Esophagus squamous epithelium (tissue), 5 donors: ENCODE measurements at places on chromosomes 16 and 17. TPM values are rescaled to one million over a fixed set of nuclear protein-coding genes. Genes with fewer than 3 reads are reported as not detected.

GRCh38 chr17:76384222-76384986, at the start of gene SPHK1:
SPHK1 (plus strand) TSS chr17:76384609; CDS start chr17:76385645, 1,036 bp downstream.
- H3K27ac ChIP-seq, result peak within 1 kb of the TSS; percentile 84
- H3K4me3 ChIP-seq, result peak within 1 kb of the TSS; percentile 60
- H3K4me1 ChIP-seq, result peaks cover 58% of the 10 kb centered on the region

- no peak overlapping the region for H3K27ac ChIP-seq
- H3K4me3 ChIP-seq, result no peak overlapping the region
- no peaks in the 10 kb centered on the region for H3K36me3 ChIP-seq
- DNase-seq, result no peak
- no peaks in the 10 kb centered on the region for H3K4me1 ChIP-seq
Measured at GRCh38 chr17:77222356-77222755, 81.6 kb downstream of the SEC14L1 start.

TNFSF13 gene
- 9.0 TPM for total RNA-seq

- no peaks in the 10 kb centered on the region for H3K27me3 ChIP-seq
- no peak overlapping the region for H3K27ac ChIP-seq
- no peaks in the 10 kb centered on the region for H3K36me3 ChIP-seq
- H3K4me3 ChIP-seq, result no peak overlapping the region
Measured at GRCh38 chr16:46757339-46758050, 9.4 kb upstream of the MYLK3 start.

DNA sequence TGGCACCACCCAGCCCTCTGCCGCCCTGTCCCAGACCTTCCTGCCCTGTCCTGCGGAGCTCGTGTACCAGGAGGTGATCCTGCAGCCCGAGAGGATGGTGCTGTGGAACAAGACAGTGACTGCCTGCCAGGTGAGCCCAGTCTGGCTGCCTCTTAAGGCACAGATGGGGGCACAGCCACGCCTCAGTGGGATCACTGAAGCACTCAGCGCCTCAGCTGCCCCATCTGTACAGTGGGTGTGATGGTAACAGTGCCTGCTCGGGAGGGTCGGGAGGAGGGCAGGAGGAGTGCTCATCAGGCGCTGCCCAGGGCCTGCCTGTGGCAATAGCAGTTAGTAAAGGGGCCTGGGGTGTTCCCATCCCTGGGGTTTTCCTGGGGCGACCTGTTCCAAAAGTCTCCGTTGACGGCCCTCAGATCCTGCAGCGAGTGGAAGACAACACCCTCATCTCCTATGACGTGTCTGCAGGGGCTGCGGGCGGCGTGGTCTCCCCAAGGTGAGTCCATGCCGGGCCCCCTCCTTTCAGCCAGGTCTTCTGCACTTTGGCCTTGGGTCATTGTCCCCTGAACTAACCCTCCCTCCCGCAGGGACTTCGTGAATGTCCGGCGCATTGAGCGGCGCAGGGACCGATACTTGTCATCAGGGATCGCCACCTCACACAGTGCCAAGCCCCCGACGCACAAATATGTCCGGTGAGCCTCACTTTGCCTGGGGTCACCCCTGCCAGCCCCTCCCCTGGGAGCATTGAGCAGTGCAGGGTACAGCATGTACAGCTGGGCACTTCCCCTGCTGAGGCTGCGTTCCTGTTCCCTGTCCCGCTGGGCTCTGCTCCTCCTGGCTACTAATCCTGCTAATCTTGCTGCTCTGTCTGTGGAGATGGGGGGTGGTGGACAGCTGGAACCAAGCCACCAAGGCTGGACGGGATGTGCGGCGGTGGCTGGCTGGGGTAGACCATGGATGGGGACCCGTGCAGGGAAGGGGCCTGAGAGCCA, 4.5 kb upstream of the TCAP start:
- peaks cover 7% of the 10 kb centered on the region for H3K27me3 ChIP-seq
- H3K4me1 ChIP-seq, result peaks cover 47% of the 10 kb centered on the region
- H3K36me3 ChIP-seq, result peaks cover 7% of the 10 kb centered on the region

CACNG3 gene
- total RNA-seq, result not detected

DNA sequence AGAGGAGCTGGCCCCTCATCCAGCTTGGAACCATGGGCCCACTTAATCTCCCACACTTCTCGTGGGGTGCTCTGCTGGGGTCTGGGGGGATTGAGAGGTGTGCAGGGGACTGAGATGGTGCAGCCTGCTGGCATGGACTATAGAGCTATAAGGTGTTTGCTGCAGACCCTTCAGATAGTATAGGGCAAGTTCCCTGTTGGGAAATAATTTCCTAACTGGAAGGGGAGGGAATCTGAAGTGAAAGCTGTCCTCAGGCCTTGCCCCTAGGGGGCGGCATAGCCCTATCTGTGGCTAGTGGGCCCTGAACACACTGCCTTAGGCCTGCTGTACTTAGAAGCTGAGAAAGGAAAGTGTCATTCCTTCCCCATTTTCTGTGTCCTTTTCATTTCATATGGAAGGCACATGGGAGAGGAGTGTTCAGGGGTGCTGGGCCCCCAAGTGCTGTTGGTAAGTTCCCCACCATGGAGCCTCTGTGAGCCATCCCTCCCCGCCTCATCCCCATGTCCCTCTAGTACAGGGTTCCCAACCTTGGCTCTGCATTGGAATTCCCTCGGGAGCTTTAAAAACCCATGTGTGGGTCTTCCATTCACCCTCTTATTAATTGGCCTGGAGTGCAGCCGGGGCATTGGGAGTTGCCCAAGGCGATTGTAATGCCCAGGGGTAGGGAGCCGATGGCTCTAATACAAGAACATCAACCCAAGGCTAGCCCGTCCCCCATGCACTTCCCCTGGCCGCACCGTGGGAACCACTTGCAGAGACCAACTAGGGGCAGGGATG, 19.7 kb downstream of the GOSR2 start:
- H3K36me3 ChIP-seq, result peaks cover 44% of the 10 kb centered on the region
- H3K27me3 ChIP-seq, result no peaks in the 10 kb centered on the region
- no peak overlapping the region for H3K27ac ChIP-seq

GRCh38 chr16:3536271-3536731, 35.5 kb downstream of the CLUAP1 start:
- DNase-seq, result no peak
- peaks cover 80% of the 10 kb centered on the region for H3K36me3 ChIP-seq

SOST gene
- total RNA-seq, result not detected

TEDC2 gene
- total RNA-seq, result 5.3 TPM

DNA sequence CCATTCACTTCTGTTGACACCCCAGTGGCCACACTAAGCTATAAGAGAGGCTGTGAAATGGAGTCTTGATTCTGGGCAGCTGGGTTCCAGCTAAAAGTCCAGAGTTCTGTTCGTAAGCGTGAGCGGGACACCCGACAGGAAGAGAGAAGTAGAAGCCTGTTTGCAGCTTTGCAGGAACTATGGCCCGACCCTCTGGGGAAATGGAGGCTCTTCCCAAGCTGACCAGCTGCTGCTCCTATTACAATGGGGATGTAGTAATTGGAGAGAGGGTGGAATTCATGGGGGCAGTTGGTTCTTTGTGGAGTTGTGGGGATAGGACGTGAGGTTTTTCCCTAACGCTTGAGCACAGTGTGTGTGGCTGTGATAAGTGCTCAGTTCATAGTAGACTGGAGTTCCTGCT, 28.4 kb downstream of the UBALD1 start:
- H3K36me3 ChIP-seq, result no peaks in the 10 kb centered on the region
- H3K27ac ChIP-seq, result no peak overlapping the region
- DNase-seq, result no peak
- H3K4me1 ChIP-seq, result no peaks in the 10 kb centered on the region
- no peaks in the 10 kb centered on the region for H3K27me3 ChIP-seq

DNA sequence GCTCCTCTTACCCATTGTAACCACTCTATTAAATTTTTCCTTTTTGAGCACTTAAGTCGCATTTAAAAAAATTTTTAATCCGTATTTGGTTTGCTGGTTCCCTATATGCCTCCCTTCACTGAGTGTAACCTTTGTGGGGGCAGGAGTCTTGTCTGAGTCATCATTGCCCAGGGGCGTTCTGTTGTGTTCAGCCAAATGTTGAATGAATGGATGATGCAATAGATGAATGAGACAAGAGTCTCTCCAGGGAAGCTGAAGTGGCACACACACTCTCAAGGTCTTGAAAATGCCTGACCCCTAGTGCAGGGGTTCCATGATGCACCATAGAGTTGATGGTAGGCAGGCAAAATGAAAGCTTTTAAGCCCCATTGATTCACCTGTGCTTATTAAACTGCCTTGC, 123.0 kb upstream of the RBFOX1 start:
- H3K36me3 ChIP-seq, result no peaks in the 10 kb centered on the region
- DNase-seq, result no peak
- H3K4me3 ChIP-seq, result no peak overlapping the region
- no peaks in the 10 kb centered on the region for H3K4me1 ChIP-seq
- H3K27me3 ChIP-seq, result no peaks in the 10 kb centered on the region

CDH1 gene
- 125 TPM for total RNA-seq

DNA sequence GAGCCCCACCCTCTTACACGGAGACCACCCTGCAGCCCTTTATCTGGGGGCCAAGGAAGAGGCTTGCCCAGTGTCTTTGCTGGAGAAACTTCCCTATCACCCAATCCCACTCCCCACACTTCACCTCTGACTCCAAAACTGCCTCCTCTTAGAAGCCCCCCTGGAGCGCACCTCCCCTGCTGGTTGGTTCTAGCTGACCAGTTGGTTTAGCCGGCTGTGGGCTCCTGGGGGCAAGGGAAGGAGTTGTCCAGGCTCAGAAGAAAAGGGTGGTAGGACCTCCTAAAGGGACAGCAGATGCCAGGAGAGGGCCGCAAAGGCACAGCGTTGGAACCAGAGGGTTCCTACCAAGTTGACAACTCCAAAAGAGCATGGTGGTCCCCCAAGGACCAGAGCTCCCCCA, 2.0 kb downstream of the BCAR1 start:
- peaks cover 85% of the 10 kb centered on the region for H3K4me1 ChIP-seq
- H3K4me3 ChIP-seq, result no peak overlapping the region

DNA sequence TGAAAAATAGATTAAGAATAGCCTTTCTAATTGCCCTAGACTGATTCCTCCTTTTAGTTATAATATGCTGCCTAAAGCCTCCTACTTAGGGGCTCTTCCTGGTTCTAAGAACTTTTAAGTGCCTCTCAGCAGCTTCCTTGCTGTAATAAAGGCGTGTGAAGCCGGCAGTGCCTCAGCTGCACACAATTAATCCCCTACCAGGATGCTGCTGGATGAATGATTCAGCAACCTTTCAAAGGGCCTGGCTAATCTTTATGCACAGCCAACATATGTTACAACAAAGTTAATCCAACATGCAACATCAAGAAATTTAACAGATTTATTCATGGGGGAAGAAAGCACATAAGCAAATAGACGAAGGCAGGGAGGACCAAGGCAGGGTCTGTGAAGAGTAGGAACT, 145.2 kb downstream of the PMP22 start:
- no peaks in the 10 kb centered on the region for H3K27me3 ChIP-seq
- no peaks in the 10 kb centered on the region for H3K36me3 ChIP-seq
- H3K4me3 ChIP-seq, result no peak overlapping the region
- no peak for DNase-seq

GRCh38 chr17:83151442-83152226, 72.2 kb downstream of the METRNL start:
- H3K36me3 ChIP-seq, result no peaks in the 10 kb centered on the region
- no peak overlapping the region for H3K4me3 ChIP-seq
- H3K27me3 ChIP-seq, result no peaks in the 10 kb centered on the region
- no peak for DNase-seq
- no peak overlapping the region for H3K27ac ChIP-seq

GRCh38 chr16:57282510-57283213, 1.8 kb downstream of the PLLP start:
- peak overlapping the region; percentile 78 for H3K27ac ChIP-seq
- peaks cover 37% of the 10 kb centered on the region for H3K4me1 ChIP-seq
- DNase-seq, result no peak
- peak overlapping the region; percentile 73 for H3K4me3 ChIP-seq

DNA sequence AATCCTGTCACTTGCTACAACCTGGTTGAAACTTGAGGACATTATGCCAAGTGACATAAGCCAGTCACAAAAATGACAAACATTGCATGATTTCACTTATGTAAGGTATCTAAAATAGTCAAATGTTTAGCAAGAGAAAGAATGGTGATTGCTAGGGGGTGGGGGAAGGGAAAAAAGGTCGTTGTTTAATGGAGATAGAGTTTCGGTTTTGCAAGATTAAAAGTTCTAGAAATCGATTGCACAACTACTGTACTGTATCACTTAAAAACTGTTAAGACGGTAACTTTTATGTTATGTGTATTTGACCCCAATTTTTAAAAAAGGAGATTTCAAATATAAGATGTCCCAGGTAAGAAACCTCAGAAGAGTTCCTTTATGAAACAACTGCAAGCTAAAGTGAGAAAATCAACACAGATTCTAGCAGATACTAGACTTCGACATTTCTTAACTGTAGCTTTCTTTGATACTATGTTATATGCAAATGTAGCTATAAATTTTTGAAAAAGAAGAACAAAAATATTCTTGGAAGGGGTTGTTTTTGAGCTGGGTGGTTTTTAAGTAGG, 5.9 kb downstream of the MEOX1 start:
- DNase-seq, result no peak
- peak overlapping the region; percentile 71 for H3K27ac ChIP-seq
- H3K4me3 ChIP-seq, result no peak overlapping the region
- H3K4me1 ChIP-seq, result peaks cover 26% of the 10 kb centered on the region
- H3K27me3 ChIP-seq, result no peaks in the 10 kb centered on the region

DNA sequence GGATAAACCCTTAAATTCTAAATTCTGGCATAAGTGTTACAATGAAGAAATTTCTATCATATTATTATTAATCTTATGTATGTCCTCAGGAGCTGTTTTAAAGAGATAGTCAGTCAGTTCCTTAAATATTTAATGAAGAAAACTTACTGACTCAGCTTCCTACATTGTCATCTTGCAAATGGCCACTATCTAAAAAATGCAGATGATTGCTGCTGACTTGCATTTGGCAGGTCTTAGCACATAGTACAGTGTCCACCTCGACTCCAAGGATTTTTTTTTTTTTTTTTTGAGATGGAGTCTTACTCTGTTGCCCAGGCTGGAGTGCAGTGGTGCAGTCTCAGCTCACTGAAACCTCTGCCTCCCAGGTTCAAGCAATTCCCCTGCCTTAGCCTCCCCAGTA, 55.1 kb upstream of the CORO6 start:
- no peak for DNase-seq
- H3K4me3 ChIP-seq, result no peak overlapping the region
- H3K27ac ChIP-seq, result peak overlapping the region; percentile 79
- peaks cover 12% of the 10 kb centered on the region for H3K4me1 ChIP-seq

SP6 gene
- 1.1 TPM for total RNA-seq

DNA sequence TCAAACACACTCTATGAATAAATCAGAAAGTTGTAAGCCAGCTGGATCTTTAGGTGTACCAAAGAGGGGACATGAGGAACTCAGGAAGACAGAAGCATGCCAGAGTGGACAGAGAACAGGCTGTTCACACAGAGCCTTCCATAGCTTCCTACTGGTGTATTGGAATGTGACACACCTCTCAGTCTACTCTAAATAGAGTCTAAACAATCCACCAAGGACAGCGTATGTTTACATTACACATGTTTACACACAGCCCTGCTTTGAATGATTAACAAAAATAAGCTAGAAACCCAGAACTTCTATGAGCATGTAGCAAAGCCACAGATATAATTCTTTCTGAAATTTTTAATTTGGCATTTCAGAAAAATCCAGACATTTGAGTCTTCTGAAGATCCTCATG, 1279.0 kb upstream of the CDH8 start:
- DNase-seq, result no peak
- H3K27ac ChIP-seq, result no peak overlapping the region
- H3K4me3 ChIP-seq, result no peak overlapping the region
- H3K36me3 ChIP-seq, result no peaks in the 10 kb centered on the region

KRTAP16-1 gene
- total RNA-seq, result not detected
